ENCODE measurements at places on chromosomes 4 and X.
A peak's percentile ranks its signal among the peaks of the same experiment; 100 is the strongest.

GRCh38 chr4:125382995-125383394, 68.2 kb downstream of the FAT4 start:
- DNase-seq, result no peak

DNA sequence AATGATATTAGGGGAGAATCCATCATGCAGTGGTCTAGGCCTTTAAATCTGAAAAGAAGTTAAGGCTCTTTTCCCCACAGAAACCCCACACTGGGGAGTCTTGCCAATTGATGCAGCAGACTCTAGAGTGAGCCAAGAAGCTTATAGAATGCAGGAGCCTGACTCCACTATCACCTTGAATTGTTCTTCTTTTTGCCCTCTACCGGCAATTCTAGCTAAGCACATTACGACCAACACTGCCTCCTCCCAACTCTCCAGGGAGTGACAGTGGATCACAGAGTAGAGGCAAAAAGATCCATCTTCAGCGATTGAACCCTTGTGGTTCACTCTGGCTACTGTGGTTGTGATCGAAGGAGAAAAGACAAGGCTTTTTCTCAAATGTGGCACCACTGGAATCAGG, 331.5 kb downstream of the NKX6-1 start:
- no peak for DNase-seq

- no peak for DNase-seq
Measured at GRCh38 chrX:49761481-49761880, 65.7 kb upstream of the PAGE1 start.

DNA sequence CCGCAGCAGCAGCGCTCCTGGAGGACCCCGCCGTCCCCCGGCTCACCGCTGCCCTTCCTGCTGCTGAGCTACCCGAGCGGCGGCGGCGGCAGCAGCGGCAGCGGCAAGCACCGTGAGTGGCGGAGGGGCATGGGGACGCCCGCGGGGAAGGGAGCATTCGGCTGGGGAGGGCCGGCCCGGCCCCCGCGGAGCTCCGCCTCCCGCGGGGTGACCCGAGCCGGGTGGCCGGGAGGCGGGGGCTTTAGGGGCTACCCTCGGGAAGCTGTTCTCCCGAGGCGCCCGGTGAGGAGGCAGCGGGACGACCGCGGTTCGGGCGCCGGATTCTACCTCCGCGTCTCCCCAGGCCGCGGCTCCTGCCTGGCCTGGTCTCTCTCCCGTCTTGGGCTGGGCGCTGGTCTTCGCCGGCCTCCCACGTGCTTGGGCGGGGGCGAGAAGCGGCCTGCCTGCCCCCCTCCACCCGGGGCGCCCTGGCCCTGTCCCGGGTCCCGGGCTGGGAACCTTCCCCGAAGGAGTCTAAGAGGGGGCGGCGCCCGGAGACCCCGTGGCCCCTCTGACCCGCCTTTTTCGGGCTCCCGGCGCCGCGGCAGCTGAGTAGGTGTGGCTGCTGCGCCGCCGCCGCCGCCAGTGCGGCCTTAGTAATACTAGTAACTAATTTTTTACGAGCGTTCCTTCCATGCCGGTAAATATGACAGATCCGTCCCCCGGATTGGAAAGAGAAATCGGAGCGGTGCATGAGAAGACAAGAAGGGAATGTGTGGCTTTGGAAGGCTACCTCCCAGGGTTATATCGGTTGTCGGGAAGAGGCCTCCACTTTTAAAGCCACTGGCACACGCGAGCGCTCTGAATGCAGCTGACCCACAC, 16.4 kb upstream of the RUFY3 start:
- DNase-seq, result peak; percentile 63

- DNase-seq, result no peak
Measured at GRCh38 chr4:38670109-38670901, 6.3 kb downstream of the KLF3 start.

DNA sequence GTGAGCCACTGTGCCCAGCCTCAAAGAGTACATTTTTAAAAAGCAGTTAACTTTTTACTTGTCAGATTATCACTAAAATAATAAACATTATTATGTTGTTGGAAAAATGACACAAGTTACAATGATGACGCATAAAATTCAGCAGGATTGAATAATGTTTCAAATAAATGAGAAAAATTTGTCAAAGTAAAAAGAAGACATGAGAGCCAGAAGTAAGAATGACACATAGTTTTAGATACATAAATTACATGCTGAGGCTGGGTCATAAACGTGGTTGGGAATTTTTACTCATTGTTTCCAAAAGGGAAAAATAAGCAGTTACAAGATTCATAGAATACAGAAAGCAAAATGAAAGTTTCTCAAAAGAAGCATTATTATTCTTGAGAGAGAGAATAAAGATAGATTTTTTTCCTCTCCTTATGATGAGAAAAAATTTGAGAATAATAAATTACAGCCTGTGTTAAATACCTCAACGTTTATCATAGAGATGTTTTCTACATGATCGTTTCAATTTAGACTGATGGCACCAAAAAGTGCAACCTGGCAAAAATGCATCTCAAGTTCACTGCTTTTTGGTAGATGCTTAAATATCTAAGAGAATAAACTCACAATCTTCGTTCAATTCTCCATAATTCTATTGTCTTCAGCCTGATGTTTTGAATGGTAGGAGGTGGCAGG, 40.4 kb downstream of the GUCY1B1 start:
- no peak for DNase-seq

DNA sequence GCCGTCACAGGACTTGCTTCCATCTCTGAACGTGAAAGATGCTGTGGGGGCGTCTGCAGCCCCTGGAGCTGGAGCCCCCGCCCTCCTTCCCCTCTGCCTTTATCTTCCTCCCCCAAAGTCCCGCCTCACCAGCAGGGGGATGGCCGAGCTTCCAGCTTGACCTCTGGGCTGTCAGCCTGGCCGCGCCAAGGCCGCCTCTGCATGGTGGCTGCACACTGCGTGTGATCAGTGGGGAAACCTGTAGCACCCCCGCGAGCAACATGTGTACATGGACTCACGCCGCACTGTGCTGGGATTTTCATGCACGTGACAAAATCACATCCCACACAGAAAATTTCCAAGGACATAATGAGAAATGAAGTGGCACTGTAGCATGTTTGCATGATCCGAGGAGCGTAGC, 26.5 kb upstream of the PSAPL1 start:
- DNase-seq, result no peak

GRCh38 chr4:10736895-10737294, 52.3 kb upstream of the CLNK start:
- no peak for DNase-seq

DNA sequence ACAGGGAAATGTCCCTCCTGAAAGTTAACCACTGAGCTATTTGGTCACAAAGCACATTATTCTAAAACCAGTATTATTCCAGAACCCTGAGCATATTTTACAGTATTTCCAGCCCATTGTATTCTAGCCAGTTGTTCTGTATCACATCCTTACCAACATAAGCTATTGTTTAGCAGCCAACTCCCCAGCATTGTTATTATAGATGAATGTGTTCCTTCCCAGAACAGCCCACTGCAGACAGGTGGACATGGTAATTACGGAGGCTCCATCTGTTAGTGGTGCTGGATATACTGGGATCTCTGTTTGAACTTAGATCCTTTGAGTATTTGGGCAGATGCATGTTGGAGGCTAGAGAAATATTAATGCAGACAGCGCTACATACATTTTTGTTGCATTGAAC, 126.1 kb downstream of the MGST2 start:
- no peak for DNase-seq

DNA sequence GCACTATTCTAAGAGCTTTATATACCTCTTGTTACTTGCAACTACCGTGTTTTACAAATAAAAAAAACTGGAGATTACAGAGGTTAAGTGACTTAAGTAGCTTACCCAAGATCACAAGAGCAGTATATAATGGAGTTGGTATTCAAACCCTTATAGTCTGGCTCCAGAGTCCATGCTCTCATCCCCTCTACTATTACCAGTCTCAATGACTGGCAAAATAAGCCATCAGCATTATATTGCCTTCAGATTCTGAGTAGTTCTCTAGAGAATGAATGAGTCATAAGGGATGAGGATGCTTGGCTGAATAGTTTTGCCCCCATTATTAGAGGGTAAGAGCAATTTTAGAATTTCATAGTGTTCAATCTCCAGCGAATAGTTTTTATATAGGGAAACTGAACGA, 170.1 kb upstream of the ATOH1 start:
- DNase-seq, result no peak

DNA sequence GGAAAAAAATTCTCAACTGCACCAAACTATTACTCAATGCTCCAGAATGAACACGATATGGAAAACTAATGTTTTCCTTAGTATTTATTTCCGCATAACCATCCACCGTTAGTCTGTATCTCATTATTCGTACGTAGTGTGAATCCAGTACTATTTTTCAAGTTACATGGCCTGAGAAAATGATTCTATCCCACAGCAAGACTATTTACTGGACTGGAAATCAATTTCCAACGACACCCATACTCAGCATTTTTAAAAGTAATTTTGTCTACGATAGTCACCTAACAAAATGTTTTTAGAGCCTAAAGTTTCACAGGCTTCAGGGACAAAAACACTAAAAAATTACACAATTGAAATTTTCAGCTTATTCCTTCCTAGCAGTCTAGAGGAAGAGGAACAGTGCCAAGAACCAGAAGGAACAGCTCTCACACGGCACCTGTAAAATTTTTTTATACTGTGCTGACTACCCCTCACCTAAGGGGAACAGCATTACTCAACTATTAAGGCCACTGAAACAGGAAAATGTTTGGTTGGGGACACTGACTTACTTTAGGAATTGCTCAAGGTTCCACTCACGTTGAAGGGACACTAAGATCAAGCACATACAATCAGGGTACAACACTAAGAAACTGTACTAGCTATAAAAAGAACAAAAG, 9.6 kb downstream of the UBE2D3 start:
- DNase-seq, result no peak

GRCh38 chrX:137119049-137119448, 85.3 kb upstream of the GPR101 start:
- no peak for DNase-seq

DNA sequence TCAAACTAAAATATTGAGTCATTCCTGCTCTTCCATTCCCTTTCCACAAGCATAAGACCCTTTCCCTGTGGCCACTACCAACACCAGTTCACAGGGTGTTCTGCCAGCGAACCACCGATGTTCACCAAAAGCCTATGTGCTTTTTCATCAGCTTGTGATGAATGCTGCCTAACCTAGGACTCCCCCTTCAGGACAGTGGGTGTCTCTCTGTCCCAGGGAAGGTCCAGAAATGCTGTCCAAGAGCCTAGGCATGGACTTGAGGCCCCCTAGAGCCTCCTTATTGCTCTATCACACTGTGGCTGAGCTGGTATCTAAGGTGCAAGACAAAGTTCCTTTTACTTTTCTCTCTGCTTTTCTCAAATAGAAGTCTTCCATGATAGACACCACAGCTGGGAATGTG, 1015.6 kb downstream of the PCDH19 start:
- DNase-seq, result no peak

DNA sequence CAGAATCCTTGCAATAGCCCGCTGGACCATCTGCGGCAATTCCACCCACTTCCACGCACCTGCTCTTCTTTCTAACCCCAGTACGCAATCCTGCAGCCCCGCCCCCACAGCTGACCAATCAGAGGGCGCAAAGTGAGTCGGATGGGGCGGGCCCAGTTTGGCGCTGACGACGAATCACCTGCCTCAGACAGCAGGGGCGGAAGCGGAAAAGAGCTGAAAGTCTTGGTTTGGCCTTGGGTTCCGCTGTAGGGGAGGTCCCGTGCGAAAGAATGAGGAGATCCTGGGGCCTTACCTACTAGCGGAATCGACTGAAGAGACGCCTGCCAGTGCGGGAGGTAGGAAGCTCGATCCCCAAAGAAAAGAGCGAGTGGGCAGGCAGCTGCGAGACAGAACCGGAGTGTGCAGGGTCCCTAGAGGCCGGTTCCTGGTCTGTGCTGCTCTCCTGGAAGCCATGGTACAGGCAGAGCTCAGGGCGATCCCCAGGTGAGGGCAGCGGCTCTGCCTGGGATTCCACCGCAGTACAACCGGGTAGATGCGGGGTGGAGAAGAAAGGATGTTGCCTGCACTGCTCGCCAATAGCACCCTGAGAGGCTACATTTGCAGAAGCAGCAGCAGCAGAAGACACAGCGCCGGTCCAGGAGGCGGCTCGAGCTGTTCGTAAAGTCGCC, at the start of gene TMEM184C:
Gene TMEM184C (plus strand): TSS at position 225 of the 668 bp plus-strand sequence. CDS start 560 bp downstream, outside the sequence.
- peak; percentile 98 for DNase-seq

DNA sequence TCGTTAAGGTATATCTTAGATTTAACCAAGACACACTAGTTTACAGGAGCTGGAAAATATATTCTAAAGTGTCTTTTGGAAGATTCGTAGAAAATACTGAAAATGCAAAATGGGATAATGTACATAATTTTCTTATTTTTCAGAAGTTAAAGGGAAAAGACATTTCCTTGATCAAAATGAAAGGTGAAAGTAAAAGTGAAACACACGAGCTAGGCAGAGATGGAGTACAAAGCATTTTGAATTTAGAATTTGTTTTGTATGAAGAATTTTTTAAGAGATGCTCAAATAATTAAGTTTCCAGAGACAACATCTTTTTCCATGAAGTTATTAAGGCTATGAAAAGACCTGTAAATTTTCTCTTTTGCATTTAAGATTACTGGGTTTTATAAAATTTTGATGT, 2192.6 kb upstream of the AGA start:
- no peak for DNase-seq

GRCh38 chrX:150569155-150569477, 695 bp downstream of the MTM1 start:
- no peak for DNase-seq

GRCh38 chr4:119130365-119131065, 5.1 kb upstream of the MYOZ2 start:
- no peak for DNase-seq
